Common myeloid progenitor, CD34-positive (primary cell): ENCODE measurements at places on chromosomes 2 and 18.

DNA sequence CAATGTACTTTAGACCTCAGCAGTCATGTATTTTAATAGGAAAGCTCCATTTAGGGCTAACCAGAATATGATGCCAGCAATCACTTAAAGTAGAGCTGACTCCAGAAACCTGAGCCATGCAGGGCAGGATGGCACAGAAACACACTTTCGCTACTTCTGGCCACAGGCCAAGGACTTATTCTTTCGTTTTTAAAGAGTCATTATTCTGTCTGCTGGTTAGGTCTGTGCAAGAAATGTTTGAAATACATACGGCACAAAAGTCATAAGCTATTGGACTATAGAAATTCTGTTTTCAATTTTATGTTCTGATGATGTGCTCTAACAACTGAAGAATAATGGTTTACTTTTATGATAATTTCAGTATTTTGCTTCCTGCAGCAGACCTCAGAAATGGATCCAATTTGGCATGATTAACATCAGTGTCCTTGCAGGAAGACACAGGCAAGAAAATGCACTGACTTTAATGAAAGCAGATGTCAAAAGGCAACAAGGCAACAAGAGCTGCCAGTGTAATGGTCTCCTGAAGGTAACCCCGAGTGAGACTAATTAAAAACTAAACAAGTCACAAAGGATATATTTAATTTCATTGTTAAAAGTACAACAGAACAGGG is 114.4 kb upstream of the CHRNA1 start:
- DNase-seq, result peak; percentile 45

- no peak for DNase-seq
Measured at GRCh38 chr2:190156530-190157212, 94.1 kb upstream of the MSTN start.

DNA sequence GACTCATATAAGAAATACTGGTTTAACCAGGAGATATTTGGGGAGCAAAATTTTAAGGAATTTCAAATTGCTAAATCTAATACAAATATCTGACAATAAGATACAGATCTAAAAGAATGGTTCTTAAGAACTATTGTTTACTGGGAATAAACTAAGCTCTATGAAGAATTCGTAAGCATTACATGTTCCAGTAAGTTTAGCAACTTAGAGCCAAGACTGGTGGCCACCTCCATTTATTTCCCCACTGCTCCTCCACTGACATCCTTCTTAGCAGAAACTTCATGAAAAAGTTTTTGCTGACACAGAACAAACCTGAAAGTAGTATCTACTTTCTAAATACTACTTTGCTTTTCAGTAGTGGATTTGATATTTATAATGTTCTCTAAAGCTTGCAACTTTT is 83.0 kb downstream of the ACSL3 start:
- DNase-seq, result no peak

DNA sequence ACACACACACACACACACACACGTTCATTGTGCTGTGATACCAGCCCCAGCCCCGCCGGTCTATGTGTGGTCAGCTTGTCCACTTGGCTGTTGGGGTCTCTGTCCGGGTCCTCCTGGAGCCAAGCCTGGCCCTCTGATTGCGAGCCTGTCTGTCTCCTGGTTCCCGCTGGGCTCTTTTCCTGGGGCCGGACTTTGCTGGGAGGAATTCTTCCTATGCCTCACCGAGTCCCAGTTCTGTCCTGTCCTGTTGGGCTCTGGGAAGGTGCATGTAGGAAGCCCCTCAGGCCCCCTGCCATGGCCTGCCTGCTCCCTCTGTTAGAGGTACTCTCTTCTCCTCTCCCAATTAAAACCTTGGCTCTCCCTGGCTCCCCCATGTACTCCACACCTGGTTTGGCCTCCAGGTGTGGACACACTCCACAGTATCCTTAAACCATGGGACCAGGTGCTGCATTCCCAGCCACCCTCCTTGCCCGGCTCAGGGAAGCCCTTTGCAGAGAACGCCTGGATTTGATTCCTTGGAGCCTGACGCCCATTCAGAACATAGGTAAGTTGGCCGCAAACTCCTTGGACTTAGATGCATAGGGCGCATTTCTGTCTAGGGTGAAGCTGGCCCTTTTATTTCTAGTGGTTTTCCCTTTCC is 42.3 kb downstream of the CABLES1 start:
- DNase-seq, result no peak

- no peak for DNase-seq
Measured at GRCh38 chr2:215138479-215138878, at the start of gene ABCA12. TSS of gene ABCA12 (minus strand) at chr2:215138626. CDS start at chr2:215138208, 418 bp downstream.
